ENCODE measurements at places on chromosomes 12 and 14. TPM values are rescaled to one million over a fixed set of nuclear protein-coding genes. Genes with fewer than 3 reads are reported as not detected.

DNA sequence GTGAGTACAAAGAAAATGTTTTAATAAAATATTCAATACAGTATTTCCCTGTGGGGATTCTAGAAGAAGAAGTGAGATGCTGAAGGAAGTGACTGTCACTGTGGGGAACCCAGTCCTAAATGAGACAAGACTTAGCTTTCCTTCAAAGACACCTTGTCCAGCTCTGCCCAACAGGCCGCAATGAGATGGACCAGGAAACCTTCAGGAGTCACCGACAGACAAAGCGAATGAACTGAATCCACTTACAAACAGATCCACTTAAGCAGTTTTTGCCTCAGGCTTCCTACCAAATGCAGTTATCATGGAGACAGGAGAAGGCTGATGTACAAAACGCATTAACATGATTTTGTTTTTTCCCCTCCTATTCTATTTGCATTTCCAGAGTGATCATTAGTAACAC lies 9.6 kb downstream of the KCNJ8 start:
- no peak for DNase-seq

- DNase-seq: peak; percentile 82
Measured at GRCh38 chr12:107320929-107321631, 227.7 kb upstream of the CRY1 start.

DNA sequence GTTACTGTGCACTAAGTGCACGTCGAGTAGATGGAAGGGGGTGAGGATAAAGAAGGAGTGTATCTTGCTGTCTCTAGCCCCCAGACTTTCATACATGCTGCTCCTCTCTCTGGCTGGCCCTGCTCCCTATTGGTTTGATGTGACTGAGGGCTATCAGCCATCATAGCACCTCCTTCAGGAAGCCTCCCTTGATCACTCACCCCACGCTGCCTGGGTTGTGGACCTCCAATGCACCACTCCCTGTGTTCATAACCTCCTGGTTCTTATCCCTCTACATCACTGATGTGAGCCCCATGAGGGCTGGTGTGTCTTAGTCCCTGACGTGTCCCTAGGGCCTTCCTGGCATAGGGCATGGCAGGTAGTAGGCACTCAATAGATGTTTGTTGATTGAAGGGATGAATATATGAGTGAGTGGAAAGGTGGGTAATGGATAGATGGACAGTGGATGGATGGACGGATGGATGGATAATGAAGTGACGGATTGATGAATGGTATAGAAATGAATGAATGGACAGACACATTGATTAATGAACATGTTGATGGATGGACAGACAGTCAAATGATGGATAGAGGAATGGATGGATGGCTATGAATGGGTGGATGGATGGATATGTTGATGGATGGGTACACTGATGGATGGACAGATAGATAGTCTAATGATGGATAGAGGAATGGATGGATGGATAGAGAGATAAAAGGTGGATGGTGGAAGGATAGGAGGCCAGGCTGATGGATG lies 15.0 kb downstream of the SDSL start:
- DNase-seq: no peak

DNA sequence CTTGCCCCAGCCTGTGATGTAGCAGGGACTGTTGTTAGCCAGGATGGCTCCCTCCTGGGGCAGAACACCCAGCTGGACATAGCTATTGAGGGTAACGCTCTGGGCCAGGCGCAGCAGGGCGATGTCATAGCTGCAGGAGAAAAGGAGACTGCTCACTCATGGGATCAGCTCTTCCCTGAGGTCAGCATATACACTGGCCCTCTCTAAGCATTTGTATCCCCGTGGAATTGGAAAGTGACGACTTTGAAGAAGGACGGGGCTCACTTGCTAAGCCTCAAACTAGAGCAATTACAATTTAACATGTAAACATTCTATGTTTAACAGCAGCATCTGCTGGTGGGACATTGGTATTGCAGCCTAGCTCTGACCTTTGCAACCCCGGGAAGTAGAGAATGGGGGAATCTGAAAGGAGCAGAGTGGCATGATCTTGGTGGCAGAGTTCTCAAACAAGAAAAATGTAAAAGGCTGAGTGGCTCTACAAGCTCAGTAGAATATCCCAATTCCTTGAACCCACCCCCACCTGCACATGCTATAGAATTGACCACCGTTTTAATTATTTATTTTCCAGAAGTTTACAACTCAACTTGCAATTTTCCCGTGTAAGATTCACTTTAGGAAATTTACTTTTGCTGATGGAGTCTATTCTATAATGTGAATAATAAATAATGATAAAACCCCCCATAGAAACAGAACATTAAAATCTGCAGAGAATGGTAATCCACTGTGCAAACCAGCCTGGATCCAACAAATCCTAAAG lies 5.0 kb downstream of the CELA1 start:
- peak; percentile 92 for DNase-seq

Gene ARMH4
- 13.9 TPM for polyA plus RNA-seq

Gene CCDC88C
- polyA plus RNA-seq: 20.8 TPM

Data from GM23338 (cell line).